ENCODE measurements at places on chromosomes 3 and 15. TPM values are rescaled to one million over a fixed set of nuclear protein-coding genes. Genes with fewer than 3 reads are reported as not detected.

SH3GL3 gene
- 1.3 TPM for total RNA-seq

EPHB3 gene
- 0.23 TPM for total RNA-seq

USP19 gene
- total RNA-seq = 24.1 TPM

AHSG gene
- total RNA-seq = not detected

CLRN1 gene
- total RNA-seq = not detected

USF3 gene
- total RNA-seq = 3.2 TPM

RARRES1 gene
- total RNA-seq = 16.6 TPM

CLDN11 gene
- total RNA-seq = not detected

ZNF660 gene
- total RNA-seq = not detected

SPINT1 gene
- total RNA-seq = 1.2 TPM

FBXO40 gene
- not detected for total RNA-seq

GRIP2 gene
- 0.52 TPM for total RNA-seq

IRAK2 gene
- total RNA-seq = 18.3 TPM

SPATA12 gene
- 0.41 TPM for total RNA-seq

GOLGA8R gene
- total RNA-seq = 0.34 TPM

DNAH1 gene
- total RNA-seq = 0.89 TPM

CAMKV gene
- total RNA-seq = 0.35 TPM

SERINC4 gene
- not detected for total RNA-seq

FRMD4B gene
- 0.78 TPM for total RNA-seq

TRPM1 gene
- total RNA-seq = not detected

UNC13C gene
- not detected for total RNA-seq

EFCC1 gene
- total RNA-seq = not detected

TNFSF10 gene
- total RNA-seq = 0.14 TPM

NR1D2 gene
- total RNA-seq = 5.8 TPM

DCBLD2 gene
- total RNA-seq = 252 TPM

NXPE3 gene
- total RNA-seq = 24.6 TPM

DUOXA2 gene
- total RNA-seq = not detected

ANKRD34C gene
- not detected for total RNA-seq

DBR1 gene
- 10.7 TPM for total RNA-seq

TMEM158 gene
- total RNA-seq = 19.7 TPM

MESP1 gene
- total RNA-seq = 1.1 TPM

CHST2 gene
- total RNA-seq = 0.88 TPM

SAMD7 gene
- not detected for total RNA-seq

TRIM42 gene
- total RNA-seq = not detected

CHRD gene
- 0.15 TPM for total RNA-seq

TTBK2 gene
- 0.90 TPM for total RNA-seq

RAD54L2 gene
- 3.7 TPM for total RNA-seq

SUCNR1 gene
- total RNA-seq = 0.09 TPM

CHRNA5 gene
- total RNA-seq = 32.6 TPM

GPR62 gene
- total RNA-seq = not detected

PLXNB1 gene
- total RNA-seq = 13.1 TPM

NRG4 gene
- 1.3 TPM for total RNA-seq

ZNF619 gene
- 1.8 TPM for total RNA-seq

ZNF770 gene
- total RNA-seq = 14.6 TPM

RETNLB gene
- not detected for total RNA-seq

KBTBD13 gene
- not detected for total RNA-seq

NMB gene
- 21.7 TPM for total RNA-seq

CYP19A1 gene
- total RNA-seq = 0.15 TPM

FRMD5 gene
- total RNA-seq = 2.6 TPM

MINDY2 gene
- 7.7 TPM for total RNA-seq

FAM43A gene
- 12.7 TPM for total RNA-seq

LRRN1 gene
- total RNA-seq = not detected

KIF23 gene
- total RNA-seq = 79.0 TPM

All from A549 treated with ZK216348 at 1 μM for 4 hours (cell line).